CD4-positive, alpha-beta T cell treated with Interleukin-15 for 4 hours (primary cell): ENCODE measurements at places on chromosomes 1 and 21.
A peak's percentile ranks its signal among the peaks of the same experiment; 100 is the strongest.

DNA sequence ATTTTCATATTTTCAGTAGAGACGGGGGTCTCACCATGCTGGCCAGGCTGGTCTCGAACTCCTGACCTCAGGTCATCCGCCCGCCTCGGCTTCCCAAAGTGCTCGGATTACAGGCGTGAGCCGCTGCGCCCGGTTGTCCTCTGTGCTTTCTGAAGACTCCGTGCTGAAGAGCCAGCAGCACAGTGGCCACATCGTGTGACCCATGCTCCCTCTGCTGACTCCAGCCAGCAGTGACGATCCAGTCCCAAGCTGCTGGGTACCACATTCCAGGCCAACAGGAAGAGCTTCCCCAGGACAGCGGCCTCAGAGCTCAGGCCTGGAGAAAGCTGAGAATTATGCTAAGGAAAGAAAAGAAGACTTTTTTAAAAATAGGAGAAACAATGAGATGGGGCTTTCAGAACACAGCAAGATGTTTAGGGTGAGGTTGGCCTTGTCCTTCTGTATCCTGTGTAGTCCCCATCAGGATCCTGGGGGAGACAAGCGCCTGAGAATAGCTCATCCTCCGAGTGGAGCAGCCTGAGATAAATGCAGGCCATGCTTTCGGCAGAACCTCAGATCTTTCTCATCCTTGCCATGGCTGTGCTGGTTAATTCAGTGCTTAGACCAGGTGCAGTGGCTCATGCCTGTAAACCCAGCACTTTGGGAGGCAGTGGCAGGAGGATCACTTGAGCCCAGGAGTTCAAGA, 207.1 kb downstream of the SLC35F3 start:
- no peak for DNase-seq

GRCh38 chr21:32975811-32976431, 49.8 kb upstream of the OLIG2 start:
- DNase-seq: no peak

DNA sequence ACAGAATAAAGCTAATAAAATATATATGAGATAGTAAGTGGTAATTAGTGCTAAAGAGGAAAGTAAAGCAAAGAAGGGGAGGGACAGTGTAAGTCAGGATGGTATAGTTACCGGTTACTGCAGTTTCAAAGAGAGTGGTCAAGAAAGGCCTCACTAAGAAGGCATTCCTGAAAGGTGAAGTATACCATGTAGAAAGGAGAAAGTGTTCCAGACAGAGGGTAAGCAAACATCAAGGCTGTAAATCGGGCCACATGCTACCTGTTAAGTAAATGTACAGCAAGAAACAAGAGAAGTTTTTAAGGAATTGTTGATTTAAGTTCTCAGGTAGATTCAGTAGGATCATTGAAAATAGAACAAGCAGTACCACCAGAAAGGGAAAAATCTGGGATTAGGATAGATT, 9.7 kb downstream of the DESI2 start:
- DNase-seq: no peak

GRCh38 chr1:20386323-20387081, 95.8 kb downstream of the VWA5B1 start:
- DNase-seq: no peak

DNA sequence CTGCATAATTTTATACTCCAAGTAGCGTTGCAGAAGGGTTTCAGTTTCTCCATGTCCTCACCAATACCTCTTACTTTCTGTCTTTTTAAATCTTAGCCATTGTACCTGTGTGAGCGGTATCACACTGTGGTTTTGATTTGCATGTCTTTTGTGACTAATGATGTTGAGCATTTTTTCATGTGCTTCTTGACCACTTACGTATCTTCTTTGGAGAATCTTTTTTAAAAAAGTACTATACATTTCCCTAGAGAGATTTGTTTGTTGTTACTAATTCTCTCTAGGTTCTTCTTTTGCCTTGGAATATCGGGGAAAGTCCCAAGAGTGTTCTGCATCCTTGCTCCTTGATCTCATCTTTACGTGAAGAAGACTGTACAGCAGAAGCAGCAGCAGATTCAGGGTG, 81.8 kb upstream of the WARS2 start:
- no peak for DNase-seq

GRCh38 chr1:183349201-183349711, 68.9 kb downstream of the NMNAT2 start:
- DNase-seq: no peak

- peak; percentile 22 for DNase-seq
These were observed 898 bp upstream of the TMEM200B start for GRCh38 chr1:29124366-29125236.
